NCI-H345 (cell line): ENCODE measurements at places on chromosomes 1 and 21.

DNA sequence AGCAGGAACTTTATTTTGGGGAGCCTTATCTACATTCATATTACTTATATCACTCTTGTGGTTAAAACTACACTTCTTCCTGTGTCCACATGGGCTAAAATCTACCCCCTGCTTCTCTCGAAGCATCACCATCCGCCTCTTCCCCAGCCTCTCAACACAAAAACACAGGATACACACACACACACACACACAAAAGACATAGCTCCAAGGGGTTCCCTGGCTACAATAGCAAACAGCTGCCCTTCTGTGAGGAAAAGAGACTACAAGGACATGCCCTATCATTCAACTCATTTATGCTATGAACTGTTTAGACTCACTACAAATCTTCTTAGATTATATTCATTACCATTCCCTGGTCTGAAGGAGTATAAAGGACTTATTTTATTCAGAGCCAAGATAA is 155.0 kb downstream of the PIGK start:
- DNase-seq, result no peak

DNA sequence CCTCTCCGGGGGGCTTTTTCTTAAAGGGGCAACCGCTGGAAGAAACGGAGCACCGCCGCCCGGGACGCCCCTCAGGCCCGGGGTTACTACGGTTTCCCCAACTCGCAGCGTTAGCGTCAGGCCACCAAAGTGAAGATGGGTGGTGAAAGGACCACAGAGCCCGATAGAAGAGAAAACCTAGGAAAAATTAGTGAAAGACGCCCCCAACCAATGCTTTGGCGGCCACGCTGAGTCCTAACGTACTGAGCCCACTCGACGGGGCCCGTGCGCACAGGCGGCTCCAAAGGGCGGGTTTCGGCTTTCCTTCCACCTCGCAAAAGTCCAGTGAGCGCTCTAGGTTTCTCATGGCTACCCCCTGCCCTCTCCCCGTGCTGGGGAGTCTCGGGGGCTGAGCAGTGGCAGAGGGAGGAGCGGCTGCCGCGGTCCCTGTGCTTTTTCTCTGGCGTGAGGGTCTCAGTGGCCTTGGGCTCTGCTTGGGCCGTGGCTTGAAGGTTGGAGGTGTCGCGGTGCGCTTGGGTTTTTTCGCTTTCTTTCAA is 12.2 kb upstream of the SPEN start:
- DNase-seq, result peak; percentile 70

DNA sequence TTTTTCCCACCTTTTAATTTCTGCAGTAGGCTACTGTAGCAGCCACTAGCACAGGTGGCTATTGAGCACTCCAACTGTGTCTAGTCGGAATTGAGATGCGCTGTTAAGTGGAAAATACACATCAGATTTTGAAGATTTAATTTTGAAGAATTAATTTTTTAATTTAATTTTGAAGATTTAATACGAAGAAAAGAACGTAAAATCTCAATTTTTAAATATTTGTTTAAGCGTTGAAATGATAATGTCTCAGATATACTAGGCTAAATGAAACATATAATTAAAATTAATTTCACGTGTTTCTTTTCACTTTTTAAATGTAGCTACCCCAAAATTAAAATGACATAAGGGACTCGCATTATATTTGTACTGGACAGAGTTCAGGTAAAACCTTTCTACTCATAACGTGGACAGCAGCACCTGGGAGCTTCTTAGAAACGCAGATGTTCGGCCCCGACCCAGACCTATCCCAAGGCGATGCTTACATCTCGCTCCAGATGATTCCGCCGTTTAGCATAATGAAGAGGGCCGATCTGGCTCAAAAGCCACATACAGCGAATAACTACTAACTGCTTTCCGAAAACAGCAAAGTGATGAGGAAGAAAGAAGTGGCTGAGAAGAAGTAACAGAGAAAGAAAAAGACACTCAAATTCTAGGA is 717 bp downstream of the CRYZL1 start:
- peak; percentile 36 for DNase-seq

DNA sequence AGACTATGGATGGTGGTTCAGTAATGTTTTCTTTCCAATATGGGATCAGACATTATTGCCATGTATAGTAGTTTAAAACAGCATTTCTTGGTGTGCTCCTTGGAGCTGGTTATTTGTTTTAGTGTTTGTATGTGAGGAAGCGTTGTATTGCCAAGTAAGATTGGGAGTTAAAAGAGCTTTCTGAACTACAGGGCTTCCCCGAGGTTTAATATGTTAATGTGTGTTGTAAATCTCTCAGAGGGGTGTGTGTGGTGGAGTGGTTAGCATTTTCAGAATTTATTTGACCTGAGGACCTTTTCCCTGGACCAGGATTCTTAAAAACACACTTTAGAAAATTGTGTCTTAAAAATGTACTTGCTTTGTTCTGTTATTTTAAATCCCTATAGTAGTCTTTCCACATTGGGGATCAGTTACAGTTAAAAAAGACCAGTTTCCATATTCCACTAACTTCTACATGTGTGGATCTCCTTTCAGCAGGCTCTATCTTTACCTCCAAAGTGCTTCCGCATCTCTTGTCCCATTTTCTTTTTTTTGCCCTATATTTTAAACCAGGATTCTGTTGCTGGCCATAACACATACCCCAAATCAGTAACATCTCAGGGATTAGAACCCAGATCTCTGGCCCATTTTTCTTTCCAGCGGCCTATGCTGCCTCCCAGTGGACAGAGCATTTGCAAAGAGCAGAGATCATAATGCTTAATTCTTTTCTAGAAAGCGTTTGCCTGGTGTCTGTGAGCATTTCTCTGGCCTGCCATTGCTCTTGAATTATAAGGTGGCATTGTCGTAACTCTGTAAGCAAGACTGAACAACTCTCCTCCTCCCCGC is 58.6 kb downstream of the PBX1 start:
- peak; percentile 31 for DNase-seq

DNA sequence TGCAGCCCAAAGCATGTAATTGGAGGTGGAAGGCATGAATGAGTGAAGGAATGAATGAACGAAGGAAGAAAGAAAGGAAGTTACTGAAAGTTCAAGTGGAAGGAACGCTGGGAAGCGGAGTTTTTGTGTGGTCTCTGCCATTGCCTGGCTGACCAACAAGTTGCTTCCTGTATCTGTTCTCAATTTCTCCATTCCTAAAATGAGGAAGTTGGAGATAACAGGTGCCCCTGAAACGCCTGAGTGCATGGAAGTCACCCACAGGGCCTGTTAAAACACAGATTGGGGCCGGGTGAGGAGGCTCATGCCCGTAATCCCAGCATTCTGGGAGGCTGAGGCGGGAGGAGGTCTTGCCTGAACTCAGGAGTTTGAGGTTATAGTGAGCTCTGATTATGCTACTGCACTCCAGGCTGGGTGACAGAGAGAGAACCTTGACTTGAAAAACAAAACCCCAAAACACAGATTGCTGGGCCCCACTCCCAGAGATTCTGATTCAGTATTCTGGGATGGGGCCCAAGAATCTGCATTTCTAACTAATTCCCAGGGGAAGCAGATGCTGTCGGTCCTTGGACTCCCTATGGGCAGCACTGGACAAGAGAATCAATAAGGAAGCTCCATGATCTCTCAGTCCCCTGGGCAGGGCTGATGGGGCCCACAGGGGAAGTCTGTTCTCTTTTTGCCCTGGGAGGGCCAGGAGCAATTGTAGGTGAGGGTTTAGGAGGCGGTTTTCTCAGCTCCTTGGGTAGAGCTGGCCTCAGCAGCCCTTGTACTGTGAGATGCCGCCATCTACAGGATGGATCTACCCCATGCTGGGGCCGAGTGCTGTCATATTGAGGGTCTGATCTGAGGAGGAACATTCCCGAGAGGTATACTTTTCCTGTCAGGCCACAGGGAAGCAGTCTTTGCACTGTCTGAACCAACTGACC is 3.3 kb upstream of the CNR2 start:
- DNase-seq, result peak; percentile 21

- no peak for DNase-seq
These were observed 41.0 kb upstream of the LIN9 start for GRCh38 chr1:226349801-226350518.

- DNase-seq, result no peak
These were observed 41.8 kb downstream of the TTC39A start for GRCh38 chr1:51288578-51288977.

- no peak for DNase-seq
These were observed 127.1 kb downstream of the TENT5C start for GRCh38 chr1:117732956-117733355.

DNA sequence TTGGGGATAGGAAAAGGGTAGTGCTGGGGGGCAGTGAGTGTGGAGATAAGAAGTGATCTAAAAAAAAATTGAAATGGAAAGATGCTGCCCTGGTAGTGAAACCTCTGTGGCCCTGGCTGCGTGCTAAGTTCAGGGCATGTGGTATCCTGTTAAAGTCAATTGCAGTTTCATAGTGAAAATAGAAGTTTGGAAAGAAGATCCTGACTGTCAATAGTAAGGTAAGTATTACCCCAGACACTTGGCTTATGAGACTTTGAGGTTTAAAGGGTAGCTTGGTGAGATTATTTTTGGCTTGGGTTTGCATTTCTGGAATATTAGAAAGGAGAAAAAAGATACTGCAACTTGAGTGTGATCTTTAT is 6.8 kb downstream of the ARID1A start:
- DNase-seq, result no peak

DNA sequence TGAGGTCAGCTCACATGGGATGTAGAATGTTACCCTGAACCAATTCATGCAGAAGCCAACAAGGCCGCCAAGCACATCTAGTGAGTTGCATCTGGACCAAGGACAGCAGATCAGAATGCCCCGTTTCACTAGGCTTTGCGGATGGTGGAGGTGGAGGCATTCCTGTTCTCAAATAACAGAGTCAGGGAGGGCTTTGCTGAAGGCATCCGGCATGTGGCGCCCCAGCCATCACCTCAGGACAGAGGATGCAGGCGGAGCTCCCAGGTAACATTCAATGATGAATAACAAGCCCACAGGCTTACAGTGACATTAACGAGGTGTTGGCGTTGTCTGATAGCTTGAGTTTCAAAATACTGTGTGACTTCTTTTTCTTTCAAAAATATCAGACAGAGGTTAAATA is 476.2 kb downstream of the CAMTA1 start:
- DNase-seq, result no peak

DNA sequence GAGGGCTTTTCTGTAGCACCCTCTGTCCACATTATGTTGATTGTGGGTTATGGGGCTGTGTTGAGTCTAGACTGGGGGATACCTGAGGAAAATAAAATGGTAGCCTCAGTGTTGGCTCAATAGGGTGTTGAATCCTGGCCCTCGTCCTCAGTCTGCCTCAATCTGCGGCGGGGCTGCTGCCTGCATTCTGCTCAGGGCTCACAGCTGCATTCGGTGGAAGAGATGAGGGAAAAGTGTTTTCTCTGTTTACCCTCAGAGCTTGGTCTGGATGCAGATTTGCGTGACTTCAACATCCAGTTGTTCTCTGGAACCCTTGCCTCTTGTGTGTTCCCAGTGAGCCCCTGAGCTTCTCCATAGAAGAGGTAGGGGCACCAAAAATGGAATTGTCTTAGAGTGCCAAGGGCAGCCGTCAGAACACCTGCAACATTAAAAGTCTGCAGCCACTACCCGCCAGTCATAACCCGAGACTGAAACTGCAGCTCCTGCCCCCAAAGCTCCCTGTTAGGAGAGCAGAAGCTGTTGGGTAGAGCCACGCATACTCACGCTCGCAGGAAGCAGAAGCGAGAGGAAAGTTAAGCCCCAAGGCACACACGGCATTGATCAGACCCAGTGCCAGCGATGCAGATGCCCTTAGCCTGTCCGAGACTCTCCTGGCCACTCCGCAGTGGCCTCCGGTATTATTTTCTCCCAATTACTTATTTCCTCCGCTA is 215.3 kb upstream of the C1orf174 start:
- no peak for DNase-seq

DNA sequence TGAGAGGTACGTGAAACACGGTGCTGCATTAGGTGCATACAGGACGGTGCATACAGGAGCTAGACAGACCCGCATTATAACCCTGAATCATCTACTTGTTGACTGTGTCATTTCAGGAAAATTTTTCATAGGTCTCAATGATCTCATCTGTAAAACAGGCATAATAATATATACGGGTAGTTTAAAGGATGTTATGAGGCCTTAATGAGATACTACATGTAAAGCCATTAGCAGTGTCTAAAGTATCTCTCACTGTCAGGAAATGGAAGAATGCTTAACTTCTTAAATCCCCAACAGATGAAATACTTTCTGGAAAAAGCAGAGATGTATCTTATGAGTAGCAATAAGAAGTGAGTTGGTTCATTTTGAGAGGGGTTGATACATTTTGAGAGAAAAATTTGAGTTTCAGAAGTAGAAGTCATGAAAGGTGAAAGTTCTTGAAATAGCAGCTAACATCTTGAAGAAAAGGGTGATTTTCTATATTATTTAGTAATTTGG is 669.6 kb downstream of the PTPRC start:
- DNase-seq, result no peak

DNA sequence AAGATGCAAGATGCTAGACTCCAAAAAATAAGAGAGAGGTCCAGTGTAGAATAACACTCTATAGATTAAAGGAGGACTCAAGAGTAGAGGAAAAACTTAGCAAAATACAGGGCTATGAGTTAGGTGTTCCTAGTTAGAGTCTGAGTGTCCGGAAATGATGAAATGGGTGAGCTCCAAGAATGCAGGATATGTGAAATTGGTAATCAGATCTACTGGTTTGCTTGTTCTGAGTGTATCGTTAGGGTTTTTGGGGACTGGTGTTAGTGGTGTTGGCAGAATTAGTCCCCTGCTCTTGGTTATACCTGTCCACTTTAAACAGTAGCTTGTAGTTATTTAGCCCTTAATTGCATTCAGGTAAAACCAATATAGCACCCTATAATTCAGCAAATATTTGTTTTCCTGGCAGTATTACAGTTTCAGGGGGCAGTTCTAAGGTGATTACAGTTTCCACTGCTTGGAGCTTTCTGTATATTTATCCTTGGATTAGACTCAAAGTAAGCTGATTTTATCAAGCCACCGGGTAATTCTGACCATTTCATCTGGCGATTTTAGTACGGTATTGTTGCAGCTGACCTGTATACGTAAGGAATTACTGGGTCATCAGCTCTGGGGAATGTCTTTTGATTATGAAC is 332.7 kb downstream of the CHRM3 start:
- no peak for DNase-seq

- DNase-seq, result no peak
These were observed 17.6 kb downstream of the CLCN6 start for GRCh38 chr1:11823366-11824137.

DNA sequence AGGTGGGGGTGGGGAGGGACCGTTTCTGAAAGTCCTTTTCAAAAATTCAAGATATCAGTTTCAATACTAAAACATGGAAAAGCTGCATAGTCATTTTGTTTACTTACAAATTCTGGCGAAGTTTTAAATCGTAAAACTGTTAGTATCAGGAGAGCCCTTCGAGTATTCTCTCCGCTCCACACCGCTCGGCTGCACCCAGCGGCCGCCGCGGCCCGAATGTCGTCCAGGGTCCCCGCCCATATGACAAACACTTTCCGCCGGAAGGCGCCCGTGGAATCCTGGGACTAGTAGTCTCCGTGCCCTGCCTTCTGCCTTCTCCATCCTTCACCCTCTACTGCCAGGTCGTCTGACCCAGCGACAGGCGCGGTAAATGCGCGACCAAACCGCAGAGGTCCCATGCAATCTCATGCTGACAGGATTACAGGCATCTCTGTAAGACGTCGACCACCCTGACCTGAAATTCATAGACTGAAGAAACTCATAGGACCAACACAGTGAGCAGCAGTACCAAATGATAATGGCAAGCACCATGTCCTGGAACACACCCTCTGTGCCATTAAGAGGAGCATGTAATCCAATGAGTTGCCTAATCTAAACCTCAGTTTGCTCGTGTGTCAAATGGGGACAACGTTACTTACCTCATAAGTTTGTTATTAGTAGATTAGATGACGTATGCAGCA is at the start of gene TOR1AIP2:
Gene TOR1AIP2 (minus strand): TSS at position 218 of the 680 bp plus-strand sequence. CDS start 25,138 bp downstream, outside the sequence.
- peak; percentile 85 for DNase-seq
